ENCODE measurements at places on chromosomes 13 and 19. TPM values are rescaled to one million over a fixed set of nuclear protein-coding genes. Genes with fewer than 3 reads are reported as not detected.

The GAS6 gene
- 216 TPM for total RNA-seq

The CEACAM4 gene
- not detected for total RNA-seq

The NKPD1 gene
- total RNA-seq = under 0.01 TPM

The C19orf25 gene
- total RNA-seq = 29.6 TPM

Data from fibroblast of villous mesenchyme (primary cell).